ENCODE measurements at places on chromosomes 16 and 17.

DNA sequence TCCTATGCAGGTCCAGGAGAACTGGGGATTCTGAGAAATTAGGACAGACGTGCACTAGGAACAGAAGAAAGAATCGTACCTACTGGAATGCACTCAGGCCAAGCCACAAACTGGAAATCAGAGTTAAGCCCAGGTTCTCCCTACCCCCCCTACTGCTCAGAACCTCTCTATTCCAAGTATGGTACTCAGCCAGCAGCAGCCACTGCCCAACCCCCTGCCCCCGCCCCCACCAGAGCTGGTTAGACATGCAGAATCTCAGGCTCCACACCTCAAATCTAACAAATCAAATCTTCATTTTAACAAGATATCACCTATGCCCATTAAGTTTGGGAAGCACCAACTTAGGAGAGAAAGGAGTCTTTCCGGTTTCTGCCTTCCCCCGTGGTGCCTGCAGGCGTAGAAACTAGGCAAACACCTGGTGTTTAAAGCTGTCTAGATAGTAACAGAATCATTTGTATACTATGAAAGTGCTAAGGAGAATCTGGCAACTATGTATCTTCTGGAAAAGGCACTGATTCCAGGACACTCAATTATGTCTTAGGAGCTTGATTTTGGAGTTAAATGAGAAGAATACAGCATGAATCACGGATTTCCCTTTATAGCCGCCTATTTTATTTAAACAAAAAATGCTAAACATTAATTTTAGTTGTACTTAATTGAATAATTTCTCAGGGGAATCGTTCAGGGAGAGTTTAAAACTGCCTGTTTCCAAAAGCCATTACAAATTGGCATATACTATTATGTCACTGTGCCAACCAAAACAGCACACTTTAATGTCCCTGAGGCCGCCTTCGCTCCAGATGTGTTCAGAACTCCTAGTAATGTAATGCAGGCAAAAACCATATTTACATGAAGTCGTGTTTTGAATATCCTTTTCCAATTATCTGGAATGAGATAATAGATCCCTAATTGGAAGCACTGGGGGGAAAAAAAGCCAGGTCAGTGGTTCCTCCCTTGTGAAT lies 166.5 kb downstream of the STX8 start:
- no peak for DNase-seq

DNA sequence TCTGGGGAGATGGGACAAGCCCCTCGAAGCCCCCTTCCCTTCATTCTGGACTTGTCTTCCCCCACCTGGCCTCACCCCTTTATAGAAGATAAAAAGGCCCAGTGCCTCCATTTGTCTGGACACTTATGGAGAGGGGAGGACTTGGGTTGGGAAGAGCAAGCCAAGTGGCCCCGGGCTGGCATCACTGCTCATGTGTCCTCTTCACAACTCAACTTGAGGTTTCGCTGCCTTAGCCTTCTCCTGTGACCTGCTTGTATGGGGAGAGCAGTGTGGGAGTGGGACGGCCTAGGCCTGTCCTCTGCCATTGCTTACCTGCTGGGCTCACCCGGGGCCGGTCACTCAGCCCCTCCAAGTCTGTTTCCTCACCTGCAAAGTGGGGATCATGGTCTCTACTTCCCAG lies 1.4 kb downstream of the PAQR4 start:
- DNase-seq = no peak

DNA sequence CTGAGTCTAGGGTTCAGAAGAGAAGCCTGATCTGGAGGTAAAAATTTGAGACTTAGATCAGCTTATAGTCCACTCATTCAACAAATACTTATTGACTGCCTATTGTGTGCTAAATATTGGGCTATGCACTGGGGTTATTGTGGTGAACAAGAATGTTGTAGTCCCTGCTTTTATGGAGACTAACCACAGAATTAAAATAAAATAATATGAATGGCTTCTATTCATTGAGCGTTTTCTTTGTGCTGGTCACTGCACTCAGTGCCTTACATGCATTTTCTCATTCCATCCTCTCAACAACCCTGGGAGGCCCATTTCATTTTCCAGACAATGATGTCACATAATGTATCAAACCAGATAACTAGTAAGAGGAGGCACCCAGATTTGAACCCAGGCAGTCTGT lies 4.8 kb downstream of the NEK8 start:
- DNase-seq = no peak

GRCh38 chr17:9821921-9822320 lies at the start of gene GSG1L2:
Gene GSG1L2, minus strand, starts transcription at chr17:9822079. Its CDS starts 8 bp downstream, at chr17:9822071.
- DNase-seq = no peak

DNA sequence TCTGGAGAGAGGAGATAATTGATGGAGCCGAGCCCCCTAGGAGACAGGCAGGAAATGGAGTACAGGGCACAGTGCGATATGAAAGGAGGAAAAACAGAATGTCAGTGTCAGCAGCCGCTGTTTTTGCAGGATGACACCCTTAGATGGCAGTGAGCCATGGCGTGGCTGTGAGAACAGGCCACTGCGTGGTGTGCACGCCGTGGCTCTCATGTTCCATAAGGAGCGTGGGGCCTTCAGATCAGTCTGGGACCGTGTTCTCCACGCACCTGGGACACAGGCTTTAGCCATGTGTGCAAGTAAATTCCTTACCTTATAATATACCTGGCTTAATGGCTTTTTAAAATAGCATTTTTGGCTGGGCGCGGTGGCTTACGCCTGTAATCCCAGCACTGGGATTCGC lies 198.0 kb downstream of the KATNIP start:
- no peak for DNase-seq

DNA sequence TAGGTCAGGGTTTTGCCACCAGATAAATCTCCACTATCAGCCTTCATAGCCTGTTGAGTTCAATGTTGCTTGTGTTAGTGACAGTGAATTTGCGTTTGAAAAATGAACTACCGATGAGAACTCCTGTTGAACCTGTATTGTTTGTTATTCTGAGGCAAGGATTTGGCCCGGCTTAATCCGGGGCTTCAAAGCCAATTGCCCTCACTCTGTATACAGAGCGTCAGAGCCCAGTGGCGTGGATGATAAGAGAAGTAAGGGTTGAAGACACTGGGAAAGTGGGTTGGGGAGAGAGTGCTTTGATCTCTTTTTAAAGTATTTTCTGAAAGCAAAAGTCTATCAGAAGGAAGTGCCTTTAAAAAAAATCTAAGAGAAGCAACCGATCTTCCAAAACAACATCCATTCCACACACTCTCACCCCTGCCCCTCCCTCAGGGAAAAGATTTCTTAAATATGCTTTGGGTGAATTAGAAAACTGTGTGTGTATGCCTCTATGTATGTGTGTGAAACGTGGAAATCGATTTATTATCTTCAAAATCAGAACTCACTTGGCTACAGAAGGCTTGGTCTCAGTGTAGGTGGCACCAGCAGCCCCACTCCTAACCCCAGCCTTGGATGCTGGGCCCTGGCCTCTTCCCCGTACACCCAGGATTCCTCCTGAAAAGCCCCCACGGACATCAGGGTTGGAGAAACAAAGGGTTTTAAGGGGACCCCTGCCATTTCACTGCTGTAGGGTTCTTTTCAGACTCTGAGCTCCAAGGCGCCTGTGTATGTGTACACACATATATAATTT lies 8.8 kb downstream of the TBX4 start:
- no peak for DNase-seq

DNA sequence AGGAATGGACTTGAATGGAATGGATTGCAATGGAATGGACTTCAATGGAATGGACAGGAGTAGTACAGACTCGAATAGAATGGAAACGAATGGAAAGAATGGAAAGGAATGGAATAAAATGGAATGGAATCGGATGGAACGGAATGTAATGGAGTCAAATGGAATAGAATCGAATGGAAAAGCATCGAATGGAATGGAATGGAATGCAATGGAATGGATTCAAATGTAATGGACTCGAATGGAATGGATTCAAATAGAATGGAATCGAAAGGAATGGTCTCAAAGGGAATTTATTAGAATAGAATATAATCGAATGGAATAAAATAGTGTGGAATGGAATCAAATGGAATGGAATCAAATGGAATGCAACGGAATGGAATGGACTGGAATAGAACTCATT lies 484.9 kb upstream of the WSB1 start:
- DNase-seq = no peak

All from esophagus squamous epithelium (tissue), 5 donors.